ENCODE measurements at places on chromosomes 3 and 15.

DNA sequence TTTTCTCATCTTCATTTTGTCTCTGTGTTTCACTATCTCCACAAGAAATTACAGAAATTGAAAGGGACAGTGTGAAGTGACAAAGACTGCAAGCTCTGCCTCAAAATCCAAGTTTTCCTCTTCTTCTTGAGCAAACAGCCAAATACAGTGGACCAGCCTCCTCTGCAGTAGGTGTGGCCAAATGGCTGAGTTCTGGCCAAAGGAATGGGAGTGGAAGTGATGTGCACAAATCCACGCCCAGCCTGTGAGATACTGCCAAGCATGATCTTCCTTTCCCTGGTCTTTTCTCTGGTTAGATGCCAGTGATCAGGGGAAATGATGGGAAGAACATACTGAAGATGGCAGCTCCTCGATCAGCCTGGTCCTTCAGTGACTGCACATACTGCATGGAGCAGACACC, 111.0 kb upstream of the CPNE4 start:
- no peak for DNase-seq

DNA sequence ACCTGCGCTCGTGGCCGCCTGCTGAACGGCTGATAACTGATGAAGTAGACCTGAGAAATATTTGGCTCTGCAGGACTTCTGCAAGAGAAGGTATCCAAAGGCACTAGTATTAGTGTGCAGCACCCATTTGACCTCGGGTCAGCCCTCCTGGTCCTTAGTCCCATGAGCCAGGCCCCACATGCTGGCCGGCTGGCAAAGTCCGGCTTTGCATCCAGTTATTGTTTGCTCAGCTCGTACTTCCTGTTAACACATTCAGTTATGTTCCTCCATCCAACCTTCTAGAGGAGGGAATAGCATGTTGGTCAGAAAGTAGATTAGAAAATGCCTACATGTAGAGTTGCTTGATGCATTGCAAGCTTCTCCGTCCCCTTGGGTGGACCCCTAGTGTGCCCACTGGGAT, 385.7 kb upstream of the RGMA start:
- no peak for DNase-seq

DNA sequence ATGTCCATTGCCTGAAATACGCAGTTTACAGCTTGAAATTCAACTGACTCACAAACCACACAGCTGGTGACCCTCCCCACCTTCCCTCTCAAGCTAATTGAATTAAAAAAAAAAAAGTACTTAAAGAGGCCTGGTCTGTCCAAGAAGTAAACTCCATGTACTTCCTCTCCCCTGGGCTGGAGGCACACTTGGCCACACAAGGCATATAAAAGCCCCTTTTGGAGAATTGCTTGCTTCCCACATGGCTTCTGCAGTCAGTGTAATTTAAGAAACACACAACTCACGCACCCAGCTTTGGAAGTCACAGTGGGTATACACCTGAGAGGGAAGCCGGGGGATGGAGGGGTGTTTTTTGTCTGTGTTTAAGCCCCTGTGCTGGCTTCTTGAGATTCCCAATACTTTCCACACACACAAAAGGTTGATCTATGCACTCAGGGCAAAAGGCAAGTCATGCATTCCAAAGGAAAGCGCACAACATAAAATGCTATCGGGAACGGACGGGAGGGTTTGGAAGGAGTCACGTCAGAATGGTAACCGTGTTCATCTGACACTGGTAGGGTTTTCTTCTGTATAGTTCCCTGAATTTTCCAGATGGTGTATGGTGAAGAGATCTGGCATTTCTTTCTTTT, 106.6 kb upstream of the ALDH1A3 start:
- DNase-seq, result no peak

GRCh38 chr3:102718651-102719050, 283.8 kb downstream of the ZPLD1 start:
- no peak for DNase-seq

- DNase-seq, result no peak
These were observed 152.0 kb downstream of the ZBBX start for GRCh38 chr3:167228135-167228534.

GRCh38 chr3:23657647-23658046, 148.1 kb upstream of the UBE2E1 start:
- no peak for DNase-seq

DNA sequence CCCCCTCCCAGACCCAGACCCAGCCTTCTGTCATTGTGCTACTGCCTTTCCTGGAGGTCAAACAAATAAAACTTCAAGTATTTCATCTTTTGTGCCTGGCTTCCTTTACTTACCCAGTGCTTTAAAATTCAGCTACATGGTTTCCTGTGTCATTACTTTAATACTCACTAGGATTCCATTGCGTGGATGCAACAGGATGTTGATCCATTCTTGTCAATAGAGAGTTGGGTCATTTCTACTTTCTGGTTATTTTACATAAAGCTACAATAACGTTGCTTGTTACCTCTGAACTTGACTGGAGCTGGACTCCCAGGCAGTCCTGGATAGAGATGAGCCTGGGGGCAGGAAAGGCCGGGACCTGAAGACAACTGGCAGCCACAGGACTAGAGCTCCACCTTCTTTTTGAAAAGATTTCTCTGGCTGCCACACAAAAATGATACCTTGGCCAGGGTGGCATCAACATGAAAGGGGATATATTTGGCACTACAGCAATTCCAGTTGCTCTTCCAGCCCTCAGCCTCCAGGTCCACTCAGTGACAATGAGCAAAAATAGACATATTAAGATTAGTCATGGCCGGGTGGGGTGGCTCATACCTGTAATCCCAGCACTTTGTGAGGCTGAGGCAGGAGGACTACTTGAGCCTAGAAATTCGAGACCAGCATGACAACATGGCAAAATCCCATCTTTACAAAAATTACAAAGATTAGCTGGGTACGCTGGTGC, 23.3 kb upstream of the HEG1 start:
- DNase-seq, result no peak

- no peak for DNase-seq
These were observed 1.8 kb upstream of the EOMES start for GRCh38 chr3:27723815-27724458.

- no peak for DNase-seq
These were observed 323.9 kb upstream of the IGF1R start for GRCh38 chr15:98324341-98324970.
